ENCODE measurements at places on chromosomes 5 and 9. TPM values are rescaled to one million over a fixed set of nuclear protein-coding genes. Genes with fewer than 3 reads are reported as not detected.

The CNTRL gene
- polyA plus RNA-seq, result 47.8 TPM

The CNTLN gene
- 25.2 TPM for polyA plus RNA-seq

The CDH18 gene
- polyA plus RNA-seq, result 1.9 TPM

The PCDHGA4 gene
- polyA plus RNA-seq, result 3.4 TPM

The GPR151 gene
- polyA plus RNA-seq, result not detected

The ADAMTSL1 gene
- 15.2 TPM for polyA plus RNA-seq

DNA sequence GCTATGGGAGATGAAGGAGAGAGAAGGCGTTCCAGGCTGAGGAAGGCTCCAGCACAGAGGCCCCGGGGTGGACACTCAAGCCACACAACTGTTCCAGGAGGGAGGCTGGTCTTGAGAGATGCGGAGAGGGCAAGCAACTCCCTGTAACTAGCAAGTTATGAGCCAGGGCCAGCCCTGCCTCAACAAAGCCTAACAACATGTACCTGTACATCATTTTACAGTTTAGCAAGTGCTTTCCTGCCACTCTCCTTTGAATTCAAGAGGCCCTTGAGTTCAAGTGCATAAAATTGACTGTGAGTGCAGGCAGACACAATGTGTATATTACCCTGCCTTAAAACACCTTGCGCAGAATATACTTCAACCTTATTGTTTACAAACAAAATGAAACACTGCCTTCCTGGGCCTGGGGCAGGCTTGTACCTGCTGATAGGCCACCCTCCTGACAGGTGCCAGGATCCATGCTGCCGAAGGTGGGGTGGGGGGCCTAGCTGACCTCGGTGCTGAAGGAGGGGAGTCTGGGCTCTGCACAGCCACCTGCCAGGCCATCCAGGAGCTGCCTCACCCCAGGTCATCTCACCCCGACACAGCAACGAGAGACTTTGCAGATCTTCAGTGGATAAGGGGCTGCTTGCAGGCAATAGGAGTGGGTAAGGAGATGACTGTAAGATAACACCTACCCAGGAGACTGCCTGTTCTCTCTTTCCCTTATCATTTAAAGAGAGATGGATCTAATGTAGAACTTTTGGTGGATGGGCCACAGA is 80.0 kb downstream of the PPARGC1B start:
- DNase-seq, result no peak

- DNase-seq, result no peak
Measured at GRCh38 chr5:31161781-31162181, 31.7 kb upstream of the CDH6 start.

DNA sequence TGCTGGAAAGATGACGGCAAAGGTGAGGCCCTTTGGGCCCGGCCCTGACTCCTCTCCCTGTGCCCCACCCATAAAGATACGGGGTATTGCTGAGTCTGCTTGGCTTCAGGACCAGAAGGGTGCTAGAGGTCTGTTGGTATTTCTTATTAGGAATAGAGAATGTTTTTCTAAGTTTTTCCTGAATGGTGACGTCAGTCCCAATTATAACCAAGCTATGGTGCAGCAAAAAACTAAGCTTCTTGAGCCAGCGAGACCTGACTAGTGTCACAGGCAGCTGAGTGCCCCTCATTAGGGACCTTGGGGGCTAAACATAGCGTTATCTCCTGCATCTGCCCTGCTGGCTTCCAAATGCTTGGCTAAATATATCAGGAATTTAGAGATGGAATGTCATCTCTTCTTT is 151.0 kb upstream of the TBC1D2 start:
- DNase-seq, result no peak

DNA sequence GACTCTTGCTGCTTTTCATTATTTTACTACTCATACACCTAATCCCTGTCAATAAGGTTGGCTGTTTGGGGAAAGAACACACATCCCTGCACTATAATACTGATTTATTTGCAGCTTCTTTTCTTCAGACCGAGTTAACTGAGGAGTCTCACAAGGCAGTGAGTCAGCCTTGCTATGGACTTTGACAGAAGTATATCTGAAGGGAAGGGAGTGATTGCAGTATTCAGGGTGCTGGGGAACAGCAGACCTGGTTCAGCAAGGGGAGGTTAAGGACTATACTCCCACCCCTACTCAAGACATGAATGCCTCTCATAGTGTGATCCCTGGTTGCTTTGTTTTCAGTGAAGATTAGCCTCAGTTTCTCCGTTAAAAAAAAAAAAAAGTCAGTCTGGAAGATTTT is 99.8 kb downstream of the TLE4 start:
- DNase-seq, result no peak

DNA sequence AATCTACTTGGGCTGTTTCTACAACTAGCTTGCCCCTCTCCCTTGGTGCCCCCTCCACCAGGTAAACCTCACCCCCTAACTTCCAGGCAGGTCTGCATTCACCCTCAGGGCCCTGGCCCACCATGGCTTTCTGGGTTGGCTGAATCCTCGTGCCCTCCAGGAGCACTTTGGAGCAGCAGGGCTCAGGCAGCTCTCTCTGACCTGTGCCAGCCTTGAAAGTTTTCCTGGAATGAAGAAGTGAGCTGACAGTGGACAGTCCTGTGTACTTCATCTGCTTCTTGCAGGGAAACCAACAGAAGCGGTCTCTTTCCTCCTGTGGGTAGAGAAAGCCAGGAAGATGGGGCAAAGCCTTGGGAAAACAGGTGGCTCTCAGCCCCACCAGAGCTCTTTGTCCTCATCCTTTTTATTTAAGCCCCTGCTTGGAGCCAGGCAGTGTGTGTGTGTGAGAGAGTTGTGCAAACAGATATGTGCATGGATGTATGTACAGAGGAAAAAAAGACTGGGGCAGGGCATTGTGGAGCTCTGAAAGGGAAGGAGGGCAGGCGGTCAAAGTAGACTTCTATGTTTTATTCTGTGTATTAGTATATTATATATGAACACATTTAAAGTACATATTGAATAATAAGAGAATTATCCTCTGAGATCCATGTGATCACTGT is 62.3 kb upstream of the SPRY4 start:
- no peak for DNase-seq

DNA sequence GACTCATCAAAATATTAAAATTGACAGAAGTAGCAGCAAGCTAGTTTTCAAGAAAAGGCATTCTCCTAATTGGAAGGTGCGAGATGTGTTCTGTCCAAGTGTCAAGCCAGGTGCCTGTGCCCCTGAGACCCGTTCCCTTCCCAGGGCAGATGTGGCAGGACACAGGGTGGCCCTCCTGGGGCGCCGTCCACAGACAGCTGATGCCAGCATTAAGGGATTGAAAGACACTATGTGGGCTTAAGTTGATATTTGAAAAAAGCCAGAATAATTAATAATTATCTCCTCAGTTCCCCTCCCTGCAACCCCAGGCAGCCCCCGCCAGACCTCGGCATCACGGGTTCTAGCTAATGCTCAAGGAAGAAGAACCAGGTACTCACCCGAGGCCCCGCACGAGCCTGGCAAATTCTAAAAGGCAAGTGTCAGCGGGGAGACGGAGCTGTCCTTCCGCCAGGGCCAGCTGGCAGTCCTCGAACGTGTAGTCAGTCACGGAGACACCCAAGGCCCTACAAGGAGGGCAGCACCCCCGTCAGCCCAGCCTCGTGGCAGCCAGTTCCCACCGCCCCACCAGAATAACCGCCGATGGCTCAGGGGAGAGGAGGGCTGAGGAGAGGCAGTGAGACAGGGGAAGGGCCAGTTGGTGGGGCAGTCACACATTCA is 29.1 kb upstream of the SLC6A3 start:
- no peak for DNase-seq

DNA sequence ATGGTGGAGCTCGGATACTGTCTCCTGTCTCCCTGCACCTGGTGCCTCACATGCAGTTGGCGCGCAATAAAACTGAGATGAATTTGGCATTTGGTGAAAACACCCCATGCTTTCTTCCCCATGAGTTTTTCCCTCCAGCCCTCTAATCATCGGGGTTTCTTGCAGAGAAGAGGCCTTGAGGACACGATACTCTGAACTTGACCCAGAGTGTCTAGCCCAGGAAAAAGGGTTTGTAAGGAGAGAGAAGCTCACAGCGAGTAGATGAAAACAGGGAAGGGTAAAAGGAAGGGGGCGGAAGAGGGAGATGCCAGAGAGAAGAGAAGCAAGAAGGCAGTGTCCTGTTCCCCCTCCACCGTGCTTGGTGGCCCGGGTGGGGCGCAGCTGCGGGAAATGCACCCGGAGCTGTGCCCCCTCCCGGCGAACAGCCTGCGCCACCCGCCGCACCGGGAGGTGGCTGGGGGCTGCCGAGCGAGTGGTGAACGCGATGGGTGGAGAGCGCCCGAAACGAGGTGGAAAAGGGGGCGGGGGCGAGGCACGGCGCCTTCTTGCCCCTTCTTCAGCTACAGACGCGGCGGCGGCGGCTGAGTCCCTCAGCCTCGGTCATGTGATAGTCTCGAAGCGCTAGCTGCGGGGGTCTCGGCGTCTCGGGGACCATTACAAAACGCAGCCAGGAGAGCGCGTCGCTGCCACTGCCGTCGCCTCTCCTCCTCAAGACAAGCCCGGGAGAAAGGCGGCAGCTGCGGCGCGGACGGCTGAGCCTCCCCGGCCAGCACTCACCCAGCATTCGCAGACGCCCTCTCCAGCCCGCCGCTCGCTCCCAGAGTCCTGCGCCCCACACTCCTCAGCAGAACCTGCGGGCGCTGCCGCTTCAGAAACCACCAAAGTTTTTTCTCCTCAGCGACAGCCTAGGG is 1.1 kb upstream of the FOXB2 start:
- no peak for DNase-seq

DNA sequence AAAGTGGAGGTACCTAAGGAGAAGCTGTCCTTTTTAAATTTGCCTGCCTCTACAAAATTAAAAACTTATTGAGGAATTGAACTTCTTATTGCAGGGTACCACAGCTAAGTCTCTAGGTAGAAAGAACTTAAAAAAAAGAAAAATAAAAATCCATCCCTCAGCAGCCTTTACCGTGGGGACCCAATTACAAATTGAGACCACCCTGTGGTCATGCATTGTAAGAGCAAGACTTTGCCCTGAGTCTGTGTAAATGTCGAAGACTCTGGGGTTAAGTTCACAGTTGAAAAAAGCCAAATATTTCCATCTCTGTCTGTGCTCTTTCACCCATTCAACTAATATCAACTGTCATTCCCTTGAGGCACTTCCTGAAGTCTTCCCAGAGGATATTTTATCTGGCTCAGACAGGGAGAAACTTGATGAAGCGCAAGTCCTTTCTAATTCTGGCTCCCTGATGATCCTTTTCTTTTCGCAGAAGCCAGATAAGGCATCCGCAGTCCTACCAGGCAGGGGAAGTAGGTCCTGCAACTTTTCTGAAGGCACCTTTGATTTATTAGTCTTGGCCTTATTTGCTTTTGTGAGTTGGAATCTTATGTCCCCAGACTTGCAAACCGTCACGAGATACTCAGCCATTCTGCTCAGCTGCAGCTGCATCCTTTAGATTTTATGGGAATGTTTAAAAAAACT is 323.8 kb upstream of the WWC1 start:
- no peak for DNase-seq

DNA sequence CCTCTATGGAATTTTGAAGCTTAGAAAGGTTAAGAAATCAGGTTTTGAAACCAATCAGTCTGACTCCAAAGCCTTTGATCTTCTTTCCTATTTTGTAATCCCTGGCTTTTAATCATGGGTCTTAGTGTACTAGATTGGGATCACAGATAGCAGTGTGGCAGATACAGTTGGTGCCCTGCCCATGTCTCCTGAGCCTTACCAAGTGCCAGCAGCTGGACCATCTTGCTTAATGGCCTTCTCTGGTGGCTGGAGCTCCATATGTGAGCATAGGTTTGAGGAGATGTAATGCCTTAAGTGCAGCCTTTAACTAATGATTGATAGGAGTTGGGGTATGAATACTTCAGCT is 16.7 kb upstream of the RIC1 start:
- DNase-seq, result no peak

- DNase-seq, result no peak
Measured at GRCh38 chr9:122216138-122216797, 12.5 kb downstream of the LHX6 start.

GRCh38 chr9:94150890-94151650 is 66.8 kb downstream of the PTPDC1 start:
- no peak for DNase-seq

DNA sequence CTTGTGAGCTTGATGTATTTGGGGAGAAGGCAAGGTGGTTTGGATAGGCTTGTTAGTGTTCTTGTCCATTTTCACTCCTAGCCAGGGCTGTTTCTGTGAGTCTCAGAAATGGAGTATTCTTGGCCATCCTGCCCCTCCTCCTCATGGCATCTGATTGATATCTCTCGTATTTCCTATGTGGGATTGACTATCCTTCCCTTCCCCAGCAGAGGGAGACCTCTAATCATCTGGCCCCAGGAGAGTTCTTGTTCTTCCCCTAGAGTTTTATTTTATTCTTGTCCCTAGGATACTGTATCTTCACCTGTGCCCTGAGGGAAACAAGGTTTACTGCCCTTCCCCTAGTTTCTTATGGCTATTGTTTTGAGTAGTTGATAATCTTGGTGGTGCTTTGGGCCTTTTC is 114.4 kb downstream of the VPS13A start:
- no peak for DNase-seq

GRCh38 chr5:175813943-175814630 is 57.3 kb upstream of the CPLX2 start:
- no peak for DNase-seq

DNA sequence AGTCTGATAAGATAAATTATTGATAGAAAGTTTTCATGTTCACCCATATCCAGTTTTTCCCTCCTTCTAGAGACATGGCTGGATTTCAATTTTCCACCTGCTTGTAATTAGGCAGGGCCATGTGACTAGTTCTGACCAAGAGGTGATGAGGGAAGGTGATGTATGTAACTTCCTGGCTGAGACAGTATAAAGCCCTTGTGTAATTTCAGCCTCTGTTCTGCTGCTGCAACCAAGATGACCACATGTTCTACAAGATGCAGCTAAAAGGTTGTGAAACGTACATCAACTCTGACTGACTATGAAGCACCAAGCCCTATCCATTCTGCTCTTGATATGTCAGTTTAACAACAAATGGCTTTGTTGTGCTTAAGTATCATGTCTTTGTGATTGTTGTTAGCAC is 376.5 kb upstream of the DAB2 start:
- DNase-seq, result no peak

DNA sequence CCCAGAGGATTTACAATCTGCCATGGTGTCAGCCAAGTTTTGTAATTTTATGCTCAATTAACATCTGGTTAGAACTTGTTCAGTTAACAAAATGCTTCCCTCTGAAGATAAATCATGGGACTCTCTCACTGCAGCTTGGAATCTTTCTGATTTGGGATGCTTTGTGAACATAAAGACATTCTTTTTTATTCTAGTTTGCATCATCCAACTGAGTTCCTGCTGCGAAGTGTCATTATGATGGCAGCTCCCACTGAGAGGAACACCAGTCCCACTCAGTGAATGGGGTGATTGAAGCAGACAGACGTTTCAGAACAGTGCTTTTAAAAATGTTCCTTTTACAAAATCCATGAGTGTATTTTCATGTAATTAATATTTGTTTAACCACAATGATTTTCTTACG is 863.8 kb downstream of the TLE4 start:
- no peak for DNase-seq

DNA sequence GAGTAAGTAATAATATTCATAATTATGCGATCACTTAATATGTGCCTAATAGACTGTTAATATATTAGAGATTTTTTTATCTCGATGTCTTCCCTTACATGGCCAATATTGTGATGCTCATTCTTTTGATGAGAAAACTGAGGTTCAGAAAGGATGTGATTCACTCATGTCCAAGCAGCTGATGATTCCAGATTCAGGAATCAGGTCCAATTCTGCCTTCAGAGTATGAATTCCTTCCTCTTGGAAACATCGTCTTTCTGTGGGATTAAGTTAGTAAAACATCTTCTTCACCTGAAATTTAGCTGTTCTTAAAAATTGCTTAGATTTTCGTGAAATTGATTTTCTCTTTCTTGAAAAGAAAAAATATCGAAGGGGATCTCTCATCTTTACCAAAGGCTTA is 242.5 kb upstream of the RFX3 start:
- DNase-seq, result no peak

All from left lung (tissue), 14 donors.